ENCODE measurements at places on chromosomes 4 and X. TPM values are rescaled to one million over a fixed set of nuclear protein-coding genes. Genes with fewer than 3 reads are reported as not detected.

GRCh38 chr4:39096847-39097246 lies 34.8 kb downstream of the KLHL5 start:
- DNase-seq: no peak

GRCh38 chr4:134906404-134907023 lies 704.9 kb upstream of the PABPC4L start:
- DNase-seq: no peak

- no peak for DNase-seq
These were observed 30.8 kb downstream of the NR0B1 start for GRCh38 chrX:30278365-30278764.

- no peak for DNase-seq
These were observed 14.0 kb downstream of the BBS12 start for GRCh38 chr4:122746485-122746965.

Gene IGSF1
- total RNA-seq: 3.7 TPM
